ENCODE measurements at places on chromosomes 1 and 21.
A peak's percentile ranks its signal among the peaks of the same experiment; 100 is the strongest.

- DNase-seq = no peak
These were observed 41.5 kb downstream of the SLC66A1 start for GRCh38 chr1:19353596-19353995.

GRCh38 chr1:218344814-218345672, at the start of gene TGFB2:
Gene TGFB2 (plus strand): TSS chr1:218345336. CDS start chr1:218346702, 1,366 bp downstream.
- peak; percentile 53 for DNase-seq

GRCh38 chr1:27300341-27301051, 21.5 kb upstream of the TMEM222 start:
- DNase-seq = peak; percentile 43

DNA sequence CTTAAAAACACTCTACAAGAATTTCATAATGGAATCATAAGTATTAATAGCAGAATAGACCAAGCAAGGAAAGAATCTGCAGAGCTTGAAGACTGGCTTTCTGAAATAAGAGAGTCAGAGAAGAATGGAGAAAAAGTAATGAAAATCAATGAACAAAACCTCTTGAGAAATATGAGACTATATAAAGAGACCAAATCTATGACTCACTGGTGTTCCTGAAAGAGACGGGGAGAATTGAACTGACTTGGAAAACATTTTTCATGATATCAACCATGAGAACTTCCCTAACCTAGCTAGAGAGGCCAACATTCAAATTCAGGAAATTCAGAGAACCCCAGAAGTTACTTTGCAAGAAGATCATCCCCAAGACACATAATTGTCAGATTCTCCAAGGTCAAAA, 85.6 kb downstream of the GDAP2 start:
- DNase-seq = no peak

DNA sequence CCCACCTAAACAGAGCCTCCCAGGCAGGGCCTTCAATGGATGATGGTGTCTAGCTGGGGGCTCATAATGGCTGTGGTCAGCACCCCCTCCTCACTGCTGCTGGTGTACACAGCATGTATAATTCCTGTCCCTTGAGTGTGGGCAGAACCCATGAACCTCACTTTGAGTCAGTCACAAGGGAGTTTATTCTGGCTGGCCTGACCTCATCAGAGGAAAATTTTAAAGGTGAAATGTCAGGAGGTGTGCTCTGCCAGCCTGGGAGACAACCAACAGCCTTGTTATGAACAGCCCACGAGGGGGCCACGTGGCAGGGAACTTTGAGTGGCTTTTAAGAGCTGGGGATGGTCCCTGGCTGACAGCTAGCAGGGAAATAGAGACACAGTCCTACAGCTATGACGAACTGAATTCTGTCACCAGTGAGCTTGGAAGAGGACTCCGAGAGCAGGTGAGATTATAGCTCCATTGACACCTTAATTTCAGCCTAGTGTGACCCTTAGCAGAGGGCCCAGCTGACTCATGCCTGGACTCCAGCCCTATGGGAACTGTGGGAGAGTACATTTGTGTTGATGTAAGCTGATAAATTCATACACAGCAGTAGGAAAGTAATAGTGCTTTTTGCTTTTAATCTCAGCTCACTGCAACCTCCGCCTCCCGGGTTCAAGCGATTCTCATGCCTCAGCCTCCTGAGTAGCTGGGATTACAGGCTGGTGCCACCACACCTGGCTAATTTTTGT, 73.5 kb upstream of the RUNX3 start:
- no peak for DNase-seq

Data from MM.1S (cell line).